NCI-H69 (cell line): ENCODE measurements at places on chromosomes 12 and 14.

- peak; percentile 79 for DNase-seq
Measured at GRCh38 chr12:690466-690865, 27.2 kb upstream of the NINJ2 start.

GRCh38 chr12:115212356-115212755 is 528.4 kb upstream of the TBX3 start:
- no peak for DNase-seq

- DNase-seq: peak; percentile 16
Measured at GRCh38 chr14:96304956-96305355, 48.9 kb downstream of the BDKRB1 start.

DNA sequence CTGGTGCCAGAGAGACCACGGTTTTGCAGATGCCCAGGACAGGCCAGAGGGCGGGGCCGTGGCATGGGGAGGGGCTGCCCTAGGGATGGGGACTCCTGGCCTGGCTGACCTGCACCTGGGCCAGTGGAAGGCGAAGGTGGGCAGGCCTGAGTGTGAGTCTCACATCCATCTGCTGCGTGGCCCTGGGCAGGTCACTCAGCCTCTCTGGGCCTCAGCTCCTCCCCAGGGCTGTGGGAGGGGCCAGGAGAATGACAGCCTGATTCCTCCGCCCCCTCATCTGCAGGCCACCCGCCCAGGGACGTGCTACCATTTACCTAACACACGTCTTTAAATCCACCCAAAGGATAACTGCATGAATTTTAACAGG is 90.9 kb downstream of the GALNT9 start:
- DNase-seq: no peak

DNA sequence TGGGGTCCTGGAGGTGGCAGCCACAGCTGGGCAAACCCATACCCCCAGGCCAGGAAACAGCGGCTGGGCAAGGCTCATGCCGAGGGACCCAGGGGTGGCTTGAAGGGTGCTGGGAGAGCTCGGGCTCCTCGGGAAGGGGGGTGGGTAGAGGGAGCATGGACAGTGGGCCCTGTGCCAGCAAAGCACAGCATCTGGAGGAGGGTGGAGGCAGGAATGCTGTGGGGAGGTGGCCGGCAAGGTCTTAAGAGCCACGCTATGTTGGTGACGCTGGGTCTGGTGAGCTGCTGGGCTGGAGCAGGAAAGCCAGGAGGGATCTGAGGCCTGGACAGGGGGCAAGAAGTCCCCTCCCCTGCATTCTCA is 48.2 kb upstream of the DLK1 start:
- DNase-seq: peak; percentile 67

DNA sequence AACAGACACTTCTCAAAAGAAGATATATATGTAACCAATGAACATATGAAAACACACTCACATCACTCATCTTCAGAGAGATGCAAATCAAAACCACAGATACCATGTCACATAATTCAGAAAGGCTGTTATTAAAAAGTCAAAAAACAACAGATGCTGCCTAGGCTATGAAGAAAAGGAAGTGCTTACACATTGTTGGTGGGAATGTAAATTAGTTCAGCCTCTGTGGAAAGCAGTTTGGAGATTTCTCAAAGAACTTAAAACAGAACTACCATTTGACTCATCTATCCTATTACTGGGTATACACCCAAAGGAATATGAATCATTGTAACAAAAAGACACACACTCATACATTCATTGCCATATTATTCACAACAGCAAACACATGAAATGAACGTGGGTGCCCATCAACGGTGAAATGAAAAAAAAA is 35.1 kb downstream of the EIF2S3B start:
- DNase-seq: no peak

DNA sequence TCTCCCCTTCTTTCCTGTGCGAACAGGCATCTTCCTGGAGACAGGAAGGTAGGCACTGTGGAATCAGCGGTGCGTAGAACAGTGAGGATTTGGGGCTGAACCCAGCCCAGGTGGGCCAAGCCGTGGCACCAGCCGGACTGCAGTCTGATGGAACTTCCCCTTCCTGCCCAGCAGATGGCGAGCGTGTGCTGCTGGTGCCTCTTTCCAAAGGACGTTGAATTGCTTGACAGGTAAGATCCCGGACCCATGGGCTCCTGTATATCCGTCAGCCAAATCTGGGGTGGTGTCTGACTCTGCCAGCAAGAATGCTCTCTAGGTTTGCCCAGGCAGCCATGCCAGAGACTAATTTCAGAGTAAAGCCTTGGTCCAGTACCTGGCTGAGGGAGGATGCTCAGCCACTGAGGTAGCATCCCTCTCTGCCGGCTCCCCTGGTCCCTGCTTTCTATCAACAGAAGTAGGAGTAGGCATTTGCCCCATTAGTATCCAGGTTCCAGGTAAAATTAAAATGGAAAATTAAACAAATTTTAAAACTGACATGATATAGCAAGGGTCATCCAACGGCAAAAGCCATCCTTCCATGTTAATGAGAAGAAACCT is 21.1 kb upstream of the KCNA5 start:
- peak; percentile 78 for DNase-seq

DNA sequence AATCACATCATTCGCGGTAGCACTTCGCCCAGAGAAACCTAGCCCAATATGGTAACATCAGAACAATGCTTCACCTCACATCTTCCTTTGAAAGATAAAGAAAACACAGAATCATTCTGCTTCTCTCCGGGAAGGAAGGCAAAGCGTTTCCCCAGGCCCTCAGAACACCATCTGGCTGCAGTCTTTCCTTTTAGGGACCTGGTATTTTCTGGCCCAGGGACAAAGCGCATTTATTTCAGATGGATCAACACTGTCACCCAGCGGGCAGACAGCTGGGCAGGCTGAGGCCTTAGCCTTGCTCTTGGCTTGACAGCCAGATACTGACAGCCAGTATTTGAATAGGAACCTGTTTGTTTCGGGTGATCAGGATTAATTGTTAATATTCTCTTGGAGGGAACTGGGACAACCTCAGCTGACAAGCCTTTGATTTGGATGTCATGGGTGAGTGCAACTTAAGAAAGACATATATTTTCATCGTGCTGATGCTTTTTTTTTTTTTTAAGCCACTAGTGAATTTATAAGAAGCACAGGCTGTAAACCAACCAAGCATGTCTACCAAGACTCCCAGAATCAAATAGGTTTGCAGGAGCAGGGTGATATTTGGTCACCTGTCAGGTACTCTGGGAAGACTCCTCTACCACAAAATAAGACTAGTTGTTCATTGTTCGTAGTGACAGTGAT is 118.9 kb downstream of the VEZT start:
- DNase-seq: peak; percentile 93

DNA sequence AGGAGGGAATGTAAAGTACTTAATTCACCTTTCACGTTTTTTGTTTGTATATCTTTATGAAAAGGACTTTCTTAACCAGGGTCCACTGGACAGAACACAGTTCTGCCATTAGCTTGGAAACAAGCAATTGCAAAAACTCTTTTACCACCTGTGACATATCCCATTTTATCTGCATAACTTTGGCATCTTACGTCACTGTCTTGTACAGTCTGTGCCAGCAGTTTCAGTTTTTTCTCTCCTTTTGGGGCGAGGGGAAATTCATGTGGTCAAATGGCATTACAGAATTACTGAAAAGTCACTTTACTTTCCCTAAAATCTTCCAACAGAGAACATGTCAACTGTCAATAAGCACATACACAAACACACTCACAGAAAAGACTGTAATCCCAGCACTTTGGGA is 43.7 kb upstream of the SELPLG start:
- DNase-seq: no peak

- no peak for DNase-seq
Measured at GRCh38 chr12:62205346-62205745, 54.9 kb upstream of the USP15 start.
